Spinal cord (tissue), 10 donors: ENCODE measurements at places on chromosomes 3 and 15.

GRCh38 chr3:197501496-197501878 lies 54.3 kb downstream of the BDH1 start:
- DNase-seq: no peak

DNA sequence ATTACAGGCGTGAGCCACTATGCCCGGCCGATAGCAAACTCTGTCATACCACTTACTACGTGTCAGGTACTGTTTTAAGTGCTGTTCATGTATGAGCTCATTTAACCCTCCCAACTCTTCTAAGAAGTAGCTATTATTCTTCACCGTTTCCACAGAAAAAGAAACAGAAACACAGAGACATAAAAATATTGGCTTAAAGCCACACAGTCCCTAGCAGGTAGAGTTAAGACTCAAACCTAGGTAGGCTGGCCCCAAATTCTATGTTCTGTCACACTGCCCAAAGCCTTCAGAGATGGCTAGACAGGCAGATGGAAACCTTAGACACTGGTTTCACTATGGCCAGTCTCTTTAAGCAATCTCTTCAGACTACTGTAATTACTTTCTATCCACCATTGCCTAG lies 149.8 kb upstream of the KCNMB2 start:
- DNase-seq: no peak

DNA sequence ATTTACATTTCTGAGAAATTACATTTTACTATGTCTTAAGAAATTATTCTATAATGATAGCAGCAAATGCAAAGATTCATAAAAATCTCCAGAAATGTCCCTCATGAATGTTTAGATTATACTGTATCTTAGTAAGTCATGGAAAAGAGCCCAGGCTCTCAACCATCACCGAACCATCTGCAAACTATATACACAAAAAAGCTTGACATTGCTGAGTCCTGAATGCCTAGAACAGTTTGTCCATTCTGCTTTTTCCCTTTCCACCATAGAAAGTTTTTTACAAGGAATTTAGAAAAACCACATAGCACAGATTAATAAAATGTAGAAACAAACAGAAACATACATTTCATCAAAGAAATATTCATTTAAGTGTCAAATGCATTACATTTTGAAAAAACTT lies 83.6 kb downstream of the MYO9A start:
- no peak for DNase-seq

DNA sequence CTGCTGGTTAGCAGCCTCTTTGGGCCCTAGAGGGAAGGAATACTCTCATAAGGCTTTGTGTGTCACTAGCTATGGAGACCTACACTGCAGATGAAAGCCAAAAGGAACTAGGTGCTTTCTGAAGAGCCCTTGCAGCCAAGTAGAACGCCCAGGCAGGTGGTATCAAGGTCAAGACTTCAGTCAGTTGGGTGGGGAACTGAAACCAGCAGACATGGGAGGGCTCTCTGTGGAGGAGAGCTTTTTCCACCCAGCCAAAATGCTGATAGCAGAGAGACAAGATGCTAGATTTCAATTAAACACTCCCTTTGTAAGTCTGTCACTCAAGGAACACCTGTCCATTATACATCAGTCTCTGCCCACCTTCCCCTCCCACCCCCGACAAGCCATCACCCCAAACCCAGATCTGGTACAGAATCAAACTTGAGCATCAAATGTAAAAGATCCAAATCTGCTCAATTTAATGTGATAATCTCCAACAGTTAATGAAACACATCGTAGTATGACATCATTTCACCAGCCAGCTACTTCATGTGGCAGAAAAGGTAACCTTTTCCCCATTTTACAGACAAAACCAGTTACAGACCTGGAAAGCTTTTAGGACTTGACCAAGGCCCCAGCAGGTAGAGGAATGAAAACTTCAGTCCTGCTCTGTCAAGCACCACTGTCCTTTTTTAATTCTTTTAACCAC lies 14.6 kb downstream of the MRPS25 start:
- DNase-seq: no peak

GRCh38 chr3:185914911-185915629 lies 22.7 kb downstream of the TRA2B start:
- no peak for DNase-seq

DNA sequence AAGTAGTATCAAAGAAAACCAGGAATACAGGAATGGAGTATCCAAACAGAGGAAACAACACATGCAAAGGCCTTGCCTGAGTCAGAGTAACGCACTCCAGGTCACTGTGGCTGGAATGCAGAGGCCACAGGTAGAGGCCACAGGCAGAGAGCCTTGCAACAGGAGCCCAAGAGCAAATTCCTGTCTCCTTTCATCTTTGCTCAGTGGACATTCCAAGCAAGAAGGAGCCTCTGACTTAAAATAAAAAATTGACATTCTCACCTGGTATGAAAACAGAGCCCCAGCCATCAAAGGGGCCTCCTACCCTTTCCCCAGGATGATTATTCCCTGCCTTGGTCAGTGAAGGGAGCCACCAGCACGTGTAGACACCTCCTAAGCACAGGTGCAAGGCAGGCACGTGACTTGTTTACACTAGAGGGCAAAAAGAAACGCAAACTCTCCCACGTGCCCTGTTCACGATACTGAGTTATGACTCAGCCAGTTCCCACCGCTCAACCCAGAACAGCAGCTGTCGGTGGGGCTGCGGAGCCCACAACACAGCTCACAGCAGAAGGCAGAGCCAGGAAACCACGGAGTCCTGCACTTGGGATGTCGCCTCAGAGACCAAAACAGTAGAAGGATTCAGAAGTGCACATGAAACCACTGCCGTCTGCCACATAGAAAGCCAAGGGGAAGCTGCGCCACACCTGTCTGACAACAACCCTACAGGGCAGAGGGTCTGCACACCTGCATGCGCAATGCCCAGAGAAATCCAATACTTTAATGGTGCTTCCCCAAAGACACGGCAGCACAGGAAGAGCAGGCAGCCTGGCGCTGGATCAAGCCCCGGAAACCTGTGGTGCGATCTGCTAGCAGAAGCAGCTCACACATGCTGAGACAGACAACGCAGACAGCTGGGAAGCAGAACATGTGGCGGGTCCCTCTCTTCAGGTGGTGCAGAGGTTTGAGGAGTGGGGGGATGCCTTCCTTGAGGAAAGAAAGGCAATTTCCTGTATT lies 52.1 kb downstream of the ITGB5 start:
- DNase-seq: no peak

GRCh38 chr3:57756528-57757401 lies 656 bp downstream of the SLMAP start:
- peak; percentile 22 for DNase-seq

DNA sequence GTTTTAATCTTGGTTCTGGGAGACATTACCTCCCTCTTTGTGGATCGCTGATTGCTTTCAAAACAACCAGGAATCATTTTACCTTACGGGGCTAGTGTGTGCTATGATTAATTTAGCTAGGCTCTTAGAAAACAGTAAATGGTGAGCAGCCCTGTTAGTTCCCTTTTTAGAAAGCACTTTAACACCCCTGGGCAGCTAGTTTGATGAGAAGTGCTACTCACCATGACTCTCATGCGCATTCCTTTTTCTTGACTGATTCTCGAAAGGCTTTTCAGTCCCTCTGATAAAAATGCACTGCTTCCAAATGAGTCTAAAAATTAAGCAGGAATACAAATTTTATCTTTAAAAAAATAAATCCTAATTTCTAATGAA lies 75.3 kb upstream of the LEKR1 start:
- DNase-seq: no peak

GRCh38 chr15:73617301-73617831 lies 15.8 kb downstream of the NPTN start:
- DNase-seq: no peak

- DNase-seq: no peak
Measured at GRCh38 chr15:43529141-43529540, 11.7 kb downstream of the MAP1A start.

DNA sequence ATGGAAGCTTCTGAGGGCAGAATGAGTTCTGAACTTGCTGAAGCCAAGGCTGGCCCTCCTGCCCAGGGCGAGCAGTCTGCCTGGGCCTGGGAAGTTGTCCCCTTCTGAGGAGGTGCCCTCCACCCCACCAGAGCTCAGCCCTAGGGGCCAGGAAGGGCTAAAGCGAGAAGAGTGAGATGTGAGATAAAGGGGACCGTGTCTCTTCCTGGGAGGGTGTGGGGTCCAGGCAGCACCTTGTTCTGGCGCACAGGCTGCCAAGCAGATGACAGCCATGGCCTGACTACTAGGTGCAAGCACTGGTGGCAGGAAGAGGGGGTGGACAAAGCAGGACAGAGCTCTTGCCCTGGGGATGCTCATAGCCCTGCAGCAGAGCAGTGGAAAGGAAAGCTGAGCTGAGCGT lies 3.7 kb downstream of the PAK6 start:
- DNase-seq: no peak

DNA sequence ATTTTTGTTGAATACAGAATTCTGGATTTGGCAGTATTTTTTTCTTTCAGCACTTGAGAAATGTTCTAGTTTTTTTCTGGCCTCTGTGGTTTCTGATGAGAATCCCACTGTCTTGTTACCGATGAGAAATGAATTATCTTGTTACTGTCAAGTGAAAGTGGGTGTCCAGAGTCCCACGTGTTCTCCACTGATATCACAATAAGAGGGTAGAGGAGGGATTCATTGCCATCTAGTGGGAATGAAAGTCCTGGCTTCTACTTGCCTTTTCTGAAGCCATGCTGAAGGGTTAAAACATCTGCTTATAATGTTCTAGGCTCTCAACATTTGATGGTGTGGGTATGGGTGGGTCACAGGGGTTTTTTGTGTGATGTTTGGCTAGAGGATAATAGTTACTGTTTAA lies 66.1 kb downstream of the SEC22A start:
- DNase-seq: no peak

DNA sequence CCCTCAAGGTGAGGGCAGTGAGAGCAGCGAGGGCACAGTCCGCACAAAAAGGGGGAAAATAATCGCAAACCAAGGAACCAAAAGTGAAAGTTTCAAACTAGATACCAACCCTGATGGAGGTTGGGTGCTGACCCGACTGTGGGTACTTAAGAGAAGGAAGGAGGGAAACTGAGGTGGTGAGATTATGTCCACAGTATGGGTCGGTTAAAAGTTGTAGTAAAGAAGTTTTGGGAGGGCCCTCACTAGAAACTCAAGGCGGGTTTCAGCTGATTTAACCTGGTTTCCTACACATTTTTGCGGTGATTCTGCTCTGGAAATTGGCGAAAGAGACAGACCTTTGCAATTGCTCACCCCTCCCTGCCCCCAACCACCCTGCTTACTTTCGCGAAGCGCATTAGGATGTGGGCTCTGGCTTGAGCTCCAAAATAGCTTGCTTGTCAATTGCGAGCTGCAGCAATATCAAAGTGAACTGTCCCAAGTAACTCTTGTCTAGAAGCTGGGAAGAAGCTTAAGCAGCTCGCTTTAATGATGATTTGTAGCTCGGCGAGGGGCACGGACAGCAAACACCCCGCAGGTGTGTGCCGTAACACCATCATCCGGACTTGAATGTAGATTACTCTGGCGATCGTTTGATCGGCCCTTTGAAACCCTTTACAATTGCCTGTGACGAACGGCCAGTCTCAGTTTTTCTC lies 15.8 kb downstream of the SOX2 start:
- DNase-seq: no peak

DNA sequence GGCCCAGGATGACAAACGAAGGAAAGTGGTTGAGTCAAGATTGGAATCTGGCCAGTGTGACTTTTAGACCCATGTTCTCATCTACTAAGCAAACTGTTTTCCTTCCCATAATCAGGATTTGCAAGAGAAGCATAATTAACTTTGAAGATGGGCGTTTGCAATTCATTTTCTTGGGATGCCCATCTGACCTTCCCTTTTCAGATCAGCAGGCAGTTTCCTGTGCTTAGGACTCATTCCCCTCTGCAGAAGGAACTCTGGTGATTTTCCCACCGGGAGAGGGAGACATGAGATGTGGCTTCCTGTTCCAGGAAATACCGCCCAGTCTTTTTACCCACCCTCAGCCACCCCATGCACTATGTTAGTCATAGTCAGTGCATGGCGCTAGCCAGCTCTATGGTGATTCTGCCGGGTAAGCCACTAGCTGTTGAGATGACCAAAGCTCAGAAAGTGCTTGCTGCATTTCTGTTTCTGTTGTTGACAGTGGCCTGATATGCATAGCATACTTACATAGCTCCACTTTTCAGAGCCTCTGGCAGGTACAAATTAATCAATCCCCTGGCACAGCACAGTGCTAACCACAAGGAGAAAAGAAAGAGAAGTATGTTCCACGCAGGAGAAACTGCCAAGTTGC lies 129.4 kb downstream of the VGLL4 start:
- DNase-seq: no peak

- DNase-seq: no peak
Measured at GRCh38 chr3:130669740-130670139, 76.9 kb downstream of the PIK3R4 start.

GRCh38 chr3:152943645-152944044 lies 108.7 kb downstream of the P2RY1 start:
- no peak for DNase-seq

- no peak for DNase-seq
Measured at GRCh38 chr3:2923390-2923789, 186.8 kb downstream of the IL5RA start.

- no peak for DNase-seq
Measured at GRCh38 chr15:52199271-52199670, 8.1 kb upstream of the GNB5 start.

DNA sequence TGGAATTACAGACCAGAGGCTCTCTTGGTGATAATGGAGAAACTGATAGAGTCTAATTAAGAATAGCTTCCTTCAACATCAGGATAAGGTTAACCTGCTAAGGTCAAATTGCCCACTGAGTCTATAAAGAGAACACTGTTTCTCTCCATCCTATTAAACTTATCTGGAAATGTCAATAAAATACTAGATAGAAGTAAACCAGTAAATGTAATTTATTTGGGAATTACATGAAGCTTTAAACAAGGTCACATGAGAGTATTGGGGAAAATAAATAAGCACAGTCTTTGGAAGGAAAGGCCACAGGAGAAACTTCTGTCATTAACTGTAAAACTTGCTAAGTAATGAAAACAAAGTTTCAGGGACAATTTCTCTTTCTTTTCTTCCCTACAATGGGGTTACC lies 118.5 kb downstream of the DPH6 start:
- DNase-seq: no peak

GRCh38 chr15:81398910-81399551 lies 25.0 kb upstream of the TMC3 start:
- no peak for DNase-seq
